ENCODE measurements at places on chromosomes 13 and 19.

- DNase-seq: no peak
Measured at GRCh38 chr19:3178377-3178972, at the start of gene S1PR4. Gene S1PR4 (plus strand): TSS chr19:3178769. CDS start chr19:3178793, 24 bp downstream.

- no peak for DNase-seq
Measured at GRCh38 chr13:27617881-27618321, 2.4 kb downstream of the LNX2 start.

- DNase-seq: no peak
Measured at GRCh38 chr19:7069904-7070226, 362 bp downstream of the ZNF557 start.

DNA sequence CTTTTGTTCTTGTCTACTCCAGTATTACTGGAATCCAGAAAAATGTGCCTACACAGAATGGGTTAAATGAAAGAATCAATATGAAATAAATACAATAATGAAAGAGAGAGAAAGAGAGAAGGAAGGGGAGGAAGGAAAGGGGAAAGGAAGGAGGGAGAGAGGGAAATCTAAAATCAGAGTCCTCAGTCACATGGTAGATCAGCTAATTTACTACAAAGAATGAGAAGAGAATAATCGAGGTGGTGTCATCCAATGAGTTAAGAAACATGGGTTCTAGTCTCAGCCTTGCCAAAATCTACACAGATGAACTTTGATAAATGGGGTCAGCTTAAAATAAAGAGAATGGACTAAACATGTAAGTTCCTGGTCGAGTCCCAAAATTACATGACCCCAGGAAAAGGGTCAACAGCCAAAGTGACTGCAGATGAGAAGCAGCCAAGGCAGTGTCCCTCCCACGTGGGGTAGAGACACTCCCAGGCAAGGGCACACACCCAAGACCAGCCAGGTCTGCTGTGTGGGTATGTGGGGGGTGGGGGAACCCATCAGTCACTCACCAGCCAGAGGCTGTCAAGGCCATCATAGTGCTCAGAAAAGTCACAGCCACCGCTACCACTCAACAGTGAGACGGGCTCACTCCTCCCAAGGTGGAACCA, 103.6 kb downstream of the STK24 start:
- no peak for DNase-seq

- DNase-seq: no peak
Measured at GRCh38 chr13:93416736-93417355, 190.2 kb downstream of the GPC6 start.

DNA sequence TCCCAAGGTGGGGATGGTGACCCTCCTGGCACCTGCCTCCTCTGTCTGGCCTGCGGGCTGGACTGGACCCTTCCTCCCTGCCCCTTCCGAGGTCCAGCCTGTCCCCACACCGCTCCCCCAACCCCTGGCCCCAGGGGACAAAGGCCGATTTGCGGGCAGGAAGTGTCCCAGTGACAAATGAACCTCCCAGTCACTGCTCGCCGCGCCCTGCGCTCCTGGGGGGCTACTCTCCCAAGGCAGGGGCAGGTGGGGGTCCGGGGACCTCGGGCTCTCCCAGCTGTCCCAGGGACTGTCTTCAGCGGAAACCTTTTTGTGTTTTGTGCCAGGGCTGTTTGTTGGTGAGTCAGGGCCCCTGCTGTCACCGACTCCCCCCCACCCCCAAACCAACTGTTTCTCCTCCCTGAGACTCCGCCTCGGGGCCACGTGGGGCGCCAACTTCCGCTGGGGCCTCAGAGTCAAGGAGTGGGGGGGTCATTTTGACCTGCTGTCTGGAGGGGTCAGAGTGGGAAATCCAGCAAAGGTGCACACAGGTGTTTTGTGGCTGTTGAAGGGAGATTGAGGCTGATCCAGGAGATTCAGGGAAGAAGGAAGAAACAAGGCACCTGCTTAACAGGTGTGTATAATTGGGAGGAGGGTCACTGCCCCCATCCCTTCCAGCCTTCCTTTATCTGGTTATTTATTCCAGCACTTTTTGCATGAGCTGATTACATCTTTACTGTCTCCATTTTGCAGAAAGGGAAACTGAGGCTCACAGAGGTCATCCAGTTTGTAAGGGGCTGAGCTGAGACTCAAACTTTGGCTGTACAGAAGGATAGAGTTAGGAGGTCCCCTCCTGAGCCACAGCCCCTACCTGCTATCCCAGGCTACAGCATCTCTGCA, 831 bp downstream of the PGPEP1 start:
- no peak for DNase-seq

DNA sequence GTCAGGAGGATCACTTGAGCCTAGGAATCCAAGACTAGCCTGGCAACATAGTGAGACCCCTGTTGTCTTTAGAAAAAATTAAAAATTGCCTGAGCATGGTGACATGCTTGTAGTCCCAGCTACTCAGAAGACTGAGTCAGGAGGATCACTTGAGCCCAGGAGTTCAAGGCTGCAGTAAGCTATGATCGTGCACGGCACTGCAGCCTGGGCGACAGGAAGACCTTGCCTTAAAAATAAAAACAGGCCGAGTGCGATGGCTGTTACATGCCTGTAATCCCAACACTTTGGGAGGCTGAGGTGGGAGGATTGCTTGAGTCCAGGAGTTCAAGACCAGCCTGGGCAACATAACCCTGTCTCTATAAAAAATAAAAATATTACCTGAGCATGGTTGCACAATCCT, 5.4 kb downstream of the HNRNPUL1 start:
- no peak for DNase-seq

DNA sequence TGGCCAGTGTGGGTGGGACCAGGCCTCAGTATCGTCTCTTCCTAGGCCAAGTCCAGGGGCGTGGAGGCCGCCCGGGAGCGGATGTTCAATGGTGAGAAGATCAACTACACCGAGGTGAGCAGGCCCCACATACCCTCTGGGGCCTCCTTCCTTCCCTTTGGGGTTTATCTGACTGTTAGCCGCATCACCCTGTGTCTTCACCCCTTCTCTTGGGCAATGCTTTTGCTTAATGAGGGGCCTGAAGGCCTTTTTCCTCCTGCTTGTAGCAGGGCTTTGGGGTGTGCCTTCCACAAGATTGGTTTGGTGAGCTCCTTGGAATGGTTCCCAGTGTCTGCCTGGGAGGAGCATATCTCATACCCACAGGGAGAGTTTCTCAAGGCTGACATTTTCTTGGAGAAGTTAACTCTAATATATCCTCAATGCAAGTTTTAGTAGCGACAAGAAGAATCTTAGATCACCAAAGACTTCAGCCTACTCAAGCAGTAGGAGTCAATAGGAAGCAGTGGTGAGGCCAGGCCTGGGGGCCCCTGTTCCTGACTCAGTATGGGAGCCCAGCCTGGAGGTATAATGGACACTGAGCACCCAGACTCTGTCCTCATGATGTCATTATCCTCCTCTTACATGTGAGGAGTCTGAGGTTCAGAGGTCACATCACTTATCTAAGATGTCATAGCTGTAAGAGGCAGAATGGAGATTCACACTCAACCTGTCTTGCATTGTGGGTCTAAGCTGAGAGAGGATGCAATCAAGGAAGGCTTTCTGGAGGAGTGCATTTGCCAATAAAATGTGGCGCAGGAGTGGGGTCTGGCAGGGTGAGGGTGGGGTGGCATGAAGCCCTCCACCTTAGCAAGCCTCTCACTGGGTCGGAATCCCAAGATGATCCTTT, 2.0 kb downstream of the GPI start:
- DNase-seq: peak; percentile 29

GRCh38 chr13:113533161-113533840, 42.8 kb upstream of the DCUN1D2 start:
- no peak for DNase-seq

DNA sequence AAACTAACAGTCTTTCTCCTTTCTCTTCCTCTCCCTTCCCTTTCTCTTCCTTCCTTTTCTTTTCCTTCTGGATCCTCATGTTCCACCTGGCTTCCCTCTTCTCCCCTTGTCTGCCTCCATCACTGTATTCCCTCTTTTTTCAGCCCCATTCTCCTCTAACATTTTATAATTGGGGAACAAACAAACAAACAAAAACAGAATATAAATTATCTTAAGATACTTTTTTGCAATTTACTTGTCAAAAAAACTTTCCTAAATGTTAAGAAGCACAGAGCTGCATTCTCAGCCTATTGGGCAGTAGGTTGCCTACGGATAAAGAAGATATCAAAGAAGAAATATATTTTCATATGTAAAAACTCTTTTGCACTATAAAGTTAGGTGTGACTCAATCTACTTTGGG, 1382.2 kb upstream of the MIR17HG start:
- no peak for DNase-seq

GRCh38 chr13:89066868-89067466, 1395.8 kb downstream of the SLITRK5 start:
- no peak for DNase-seq

- DNase-seq: no peak
Measured at GRCh38 chr19:35177377-35178274, 23.1 kb downstream of the FXYD5 start.

DNA sequence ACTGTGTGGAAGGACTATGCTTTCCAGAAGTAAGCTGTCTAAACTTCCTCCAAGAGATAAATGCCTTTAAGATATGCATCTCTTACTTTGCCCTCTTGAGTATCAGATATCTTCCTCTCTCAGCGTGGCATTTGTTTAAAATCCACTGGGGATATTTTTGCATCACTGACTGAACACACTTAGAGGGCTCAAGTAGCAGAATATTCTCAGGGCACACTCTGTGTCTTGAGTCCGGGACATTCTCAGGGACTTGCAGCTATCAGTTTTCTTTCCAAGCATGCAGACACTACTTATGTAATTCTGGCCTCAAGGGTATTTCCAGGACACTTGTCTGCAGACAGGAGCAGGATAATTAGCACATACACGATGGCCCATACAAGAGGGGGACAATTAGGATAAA, 84.7 kb downstream of the ERCC5 start:
- no peak for DNase-seq

DNA sequence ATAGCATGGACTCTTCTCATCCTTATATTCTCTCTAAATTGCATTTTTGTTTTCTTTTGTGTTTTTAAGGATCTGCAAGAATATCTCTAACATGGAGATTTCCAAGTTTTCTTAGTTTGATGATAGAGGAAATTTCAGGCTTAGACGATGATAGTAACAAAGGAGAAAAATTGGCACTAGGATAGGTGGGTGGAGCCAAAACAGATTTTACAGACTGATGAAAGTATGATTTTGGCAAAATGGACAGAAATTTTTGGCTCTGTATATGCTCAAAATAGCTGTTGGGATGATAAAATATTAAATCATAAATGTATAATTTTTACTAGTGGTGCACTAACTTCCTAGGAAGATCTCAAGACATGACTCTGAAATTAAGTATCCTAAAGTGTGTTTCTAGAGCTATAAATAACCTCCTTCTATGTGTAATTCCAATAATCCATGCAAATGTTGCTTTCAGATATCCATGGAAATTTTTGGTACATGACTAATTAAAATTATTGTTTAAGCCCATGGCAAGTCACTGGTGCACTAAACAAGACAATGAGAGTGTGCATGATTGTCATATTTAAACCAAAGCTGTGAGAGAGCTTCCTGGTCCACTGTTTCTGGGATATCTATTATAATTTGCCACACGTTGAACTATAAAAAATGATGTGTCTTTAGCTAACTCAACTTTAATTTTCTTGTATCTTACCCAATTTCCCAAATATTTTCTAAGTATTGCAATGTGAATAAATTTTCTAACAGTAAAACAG, 55.8 kb upstream of the NBEA start:
- no peak for DNase-seq

DNA sequence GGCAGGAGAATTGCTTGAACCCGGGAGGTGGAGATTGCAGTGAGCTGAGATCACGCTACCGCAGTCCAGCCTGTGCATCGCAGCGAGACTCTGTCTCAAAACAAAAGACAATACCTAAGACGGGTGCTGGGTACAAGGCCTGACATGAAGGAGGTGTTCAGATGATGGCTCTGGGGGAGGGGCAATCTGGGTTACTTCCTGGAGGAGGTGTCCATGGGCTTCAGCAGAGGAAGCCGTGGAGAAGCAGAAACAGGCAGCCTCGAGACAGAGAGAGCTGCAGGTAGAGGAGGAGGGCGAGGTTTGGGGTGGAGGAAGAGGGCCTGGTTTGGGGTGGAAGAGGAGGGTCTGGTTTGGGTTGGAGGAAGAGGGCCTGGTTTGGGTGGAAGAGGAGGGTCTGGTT, 3.6 kb downstream of the MISP start:
- no peak for DNase-seq

- no peak for DNase-seq
Measured at GRCh38 chr13:77489566-77490337, 45.8 kb upstream of the SCEL start.

DNA sequence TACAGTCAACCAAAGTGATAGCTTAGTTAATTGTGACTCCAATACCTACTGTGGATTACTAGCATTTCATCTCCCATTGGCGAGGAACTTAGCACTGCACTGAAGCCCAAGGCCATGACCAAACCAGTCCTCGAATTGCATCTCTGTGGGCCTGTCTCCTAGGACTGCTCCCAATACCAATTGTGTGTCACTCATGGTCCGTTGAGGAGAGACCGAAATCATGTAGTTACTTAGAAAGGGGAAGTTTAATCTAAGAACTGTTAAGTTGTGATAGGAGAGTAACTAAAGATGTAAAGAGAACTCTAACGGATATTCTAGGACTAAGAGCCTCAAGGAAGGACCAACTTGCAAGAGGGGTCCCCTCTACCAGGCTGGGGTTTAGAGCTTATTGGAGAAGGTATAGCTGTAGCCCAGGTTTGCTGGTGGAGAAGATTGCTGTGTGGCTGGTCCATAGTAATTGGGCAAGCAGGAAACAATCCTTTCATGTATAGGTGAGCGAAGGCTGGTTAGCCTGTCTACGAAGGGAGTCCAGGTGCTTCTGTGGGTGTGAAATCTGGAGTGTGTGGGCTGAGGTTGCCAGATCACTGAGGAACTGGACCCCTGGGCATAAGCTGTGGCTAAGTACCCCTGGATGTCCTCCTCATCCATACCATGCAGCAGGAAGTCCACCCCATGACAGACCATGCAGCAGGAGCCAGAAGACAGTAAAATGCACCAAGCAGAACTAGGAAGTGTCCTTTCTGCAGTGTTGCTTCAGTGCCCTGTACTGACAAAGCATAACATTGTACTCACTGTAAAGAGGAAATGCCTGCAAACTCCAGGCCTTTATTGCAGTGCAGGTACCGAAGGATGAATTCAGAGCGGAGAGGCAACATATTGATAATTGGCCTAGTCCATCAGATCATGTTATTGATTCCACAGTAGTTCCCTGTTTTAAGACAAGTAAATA, 30.8 kb downstream of the DNAJC3 start:
- DNase-seq: no peak

- DNase-seq: no peak
Measured at GRCh38 chr13:21967871-21968270, 297.0 kb downstream of the FGF9 start.

- DNase-seq: no peak
Measured at GRCh38 chr19:48644839-48645619, 958 bp downstream of the CA11 start.

DNA sequence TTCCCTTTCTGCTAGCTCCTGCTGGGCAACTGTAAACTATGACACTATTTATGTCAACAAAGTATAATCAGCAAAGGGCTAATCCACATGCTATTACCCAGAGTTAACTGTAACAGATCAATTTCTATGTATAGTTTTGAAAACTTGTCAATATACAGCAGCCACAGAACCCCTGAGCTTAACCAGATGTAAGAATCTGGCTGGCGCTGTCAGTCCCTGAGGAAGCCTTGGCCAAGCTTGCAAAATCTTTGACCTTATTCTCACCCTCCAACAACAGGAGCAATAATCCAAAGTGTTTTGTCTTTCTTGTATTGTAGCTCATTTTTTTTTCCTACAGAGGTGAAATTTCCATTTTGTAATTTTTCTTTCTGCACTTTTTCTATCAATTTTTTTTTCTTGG, 1230.1 kb upstream of the SLC10A2 start:
- no peak for DNase-seq
